CD4-positive, alpha-beta T cell treated with Interleukin-15 for 4 hours (primary cell): ENCODE measurements at places on chromosomes 5 and 9.
A peak's percentile ranks its signal among the peaks of the same experiment; 100 is the strongest.

DNA sequence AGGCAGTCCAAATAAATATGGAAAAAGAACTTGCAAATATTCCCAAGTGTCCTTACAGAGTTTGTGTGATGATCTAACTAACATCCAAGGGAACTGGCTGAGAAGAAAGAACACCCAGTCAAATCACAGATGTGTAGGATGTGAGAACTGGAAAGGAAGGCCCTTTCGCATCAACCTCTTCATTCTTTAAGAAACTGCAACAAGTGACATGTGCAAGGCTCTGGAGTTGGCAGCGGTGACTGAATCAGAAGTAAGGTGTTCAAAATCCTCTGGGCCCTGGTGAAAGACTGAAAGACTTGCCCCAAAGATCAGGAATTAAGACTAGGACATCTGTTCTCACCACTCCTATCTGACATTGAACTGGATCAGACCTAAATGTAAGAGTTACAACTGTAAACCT, 88.7 kb downstream of the RAPGEF1 start:
- no peak for DNase-seq

- DNase-seq: no peak
These were observed 229.1 kb downstream of the CTNND2 start for GRCh38 chr5:11675184-11675583.

DNA sequence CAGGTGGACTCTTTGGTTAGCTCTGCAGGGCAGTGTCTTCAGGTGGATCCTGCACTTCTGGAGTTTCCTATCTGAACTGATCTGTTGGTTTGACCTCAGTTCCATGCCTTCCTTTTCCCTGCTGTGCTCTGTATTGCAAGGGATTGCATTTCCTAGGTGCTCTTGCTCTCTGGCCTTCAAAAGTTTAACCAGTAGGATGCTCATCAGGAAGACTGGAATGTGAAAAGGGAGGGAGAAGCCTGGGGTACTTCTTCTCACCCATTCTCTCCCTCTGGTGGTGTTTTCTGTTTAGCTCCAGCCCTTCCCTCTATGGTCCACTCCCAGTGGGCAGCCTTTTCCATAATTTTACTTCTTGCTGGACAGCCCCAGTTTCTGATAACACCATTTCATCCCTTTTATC, 78.5 kb downstream of the ZNF618 start:
- DNase-seq: no peak

DNA sequence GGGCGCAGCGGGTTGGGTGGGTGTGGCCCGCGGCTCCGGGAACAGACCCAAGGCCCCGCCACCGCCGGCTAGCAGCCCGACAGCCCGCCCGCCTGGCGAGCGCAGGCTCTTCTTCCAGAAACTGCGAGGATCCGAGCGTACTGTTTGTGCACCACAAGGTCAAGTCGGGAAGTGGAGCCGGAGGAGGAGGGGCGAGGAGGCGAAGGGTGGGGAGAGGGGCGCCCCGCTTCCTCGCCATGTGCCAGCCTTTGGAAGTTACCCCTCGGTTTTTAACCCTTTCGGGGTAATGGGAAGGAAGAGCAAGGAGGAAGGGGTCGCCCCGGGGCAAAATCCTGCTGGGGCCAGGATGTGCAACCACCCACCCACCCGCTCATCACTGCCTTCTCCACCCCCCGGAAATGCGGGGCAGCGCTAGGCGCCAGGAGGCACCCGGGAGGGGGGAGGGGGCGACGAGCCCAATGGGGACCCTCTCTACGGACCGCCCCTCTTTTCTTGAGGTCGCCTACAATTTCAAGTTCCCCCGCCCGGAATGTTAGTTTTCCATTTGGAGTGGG, 1.1 kb upstream of the JADE2 start:
- peak; percentile 67 for DNase-seq

DNA sequence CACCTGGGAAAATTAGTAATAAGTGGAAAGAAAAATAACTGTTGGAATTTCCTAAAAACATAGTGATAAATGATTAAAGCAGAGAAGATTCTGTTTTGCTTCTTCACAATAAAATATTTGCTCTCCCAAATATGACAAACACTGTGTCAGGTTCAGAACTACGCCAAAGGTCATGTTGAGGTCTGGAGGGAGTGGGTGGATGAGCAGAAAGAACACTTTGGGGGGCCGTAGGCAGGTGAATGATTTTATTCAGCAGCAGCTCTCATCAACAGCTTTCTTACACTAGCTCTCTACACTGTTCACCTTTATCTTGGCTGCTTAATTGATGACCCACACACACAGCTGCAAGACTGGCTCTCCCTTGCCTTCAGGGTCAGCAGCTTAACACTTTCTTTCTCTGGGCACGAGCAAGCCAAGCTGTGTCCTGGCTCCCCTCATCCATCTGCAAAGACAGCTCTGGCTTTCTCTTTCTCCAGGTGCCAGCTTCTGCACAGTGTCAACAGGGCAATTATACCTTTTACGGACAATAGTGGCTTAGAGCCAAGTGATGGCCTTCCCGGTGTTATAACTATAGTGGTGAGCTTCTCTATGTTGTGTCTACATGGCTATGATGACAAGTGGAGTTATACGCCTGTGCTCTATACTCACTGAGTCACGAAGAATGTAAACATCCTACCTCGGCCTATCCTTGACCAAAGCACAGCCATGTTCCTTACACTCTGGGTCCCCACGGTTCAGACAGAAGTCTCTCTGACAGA, 18.9 kb upstream of the GPX8 start:
- DNase-seq: no peak
